ENCODE measurements at places on chromosomes 5 and 9. TPM values are rescaled to one million over a fixed set of nuclear protein-coding genes. Genes with fewer than 3 reads are reported as not detected.

DNA sequence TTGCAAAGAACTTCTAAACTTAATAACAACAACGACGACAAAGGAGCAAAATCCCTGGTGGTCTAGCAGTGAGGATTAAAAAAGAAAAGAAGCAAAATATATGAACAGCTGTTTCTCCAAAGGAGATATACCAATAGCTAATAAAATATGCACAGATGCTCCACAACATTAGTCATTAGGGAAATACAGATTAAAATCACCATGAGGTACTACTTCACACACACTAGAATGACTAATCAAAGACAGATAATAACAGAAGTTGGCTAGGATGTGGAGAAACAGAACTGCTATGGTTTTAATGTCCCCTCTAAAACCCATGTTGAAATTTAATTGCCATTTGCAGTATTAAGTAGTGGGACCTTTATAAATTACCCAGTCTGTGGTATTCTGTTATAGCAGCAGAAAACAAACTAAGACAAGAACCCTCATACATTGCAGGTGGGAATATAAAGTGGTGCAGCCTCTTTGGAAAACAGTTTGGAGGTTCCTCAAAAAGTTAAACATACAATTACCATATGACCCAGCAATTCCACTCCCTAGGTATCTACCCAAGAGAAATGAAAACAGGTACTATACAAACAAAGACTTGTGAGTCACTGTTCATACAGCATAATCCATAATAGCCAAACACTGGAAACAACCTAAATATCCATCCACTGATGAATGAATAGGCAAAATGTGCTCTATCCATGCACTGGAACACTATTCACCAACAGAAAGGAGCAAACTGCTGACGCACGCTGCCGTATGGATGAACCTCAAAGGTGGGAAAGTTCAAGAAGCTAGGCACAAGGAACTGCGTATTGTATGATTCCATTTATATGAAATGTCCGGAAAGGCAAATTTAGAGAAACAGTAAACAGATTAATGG, 11.4 kb upstream of the DUSP1 start:
- no peak for DNase-seq

- DNase-seq = no peak
Observed at GRCh38 chr9:122941582-122942234, 888 bp downstream of the RABGAP1 start.

DNA sequence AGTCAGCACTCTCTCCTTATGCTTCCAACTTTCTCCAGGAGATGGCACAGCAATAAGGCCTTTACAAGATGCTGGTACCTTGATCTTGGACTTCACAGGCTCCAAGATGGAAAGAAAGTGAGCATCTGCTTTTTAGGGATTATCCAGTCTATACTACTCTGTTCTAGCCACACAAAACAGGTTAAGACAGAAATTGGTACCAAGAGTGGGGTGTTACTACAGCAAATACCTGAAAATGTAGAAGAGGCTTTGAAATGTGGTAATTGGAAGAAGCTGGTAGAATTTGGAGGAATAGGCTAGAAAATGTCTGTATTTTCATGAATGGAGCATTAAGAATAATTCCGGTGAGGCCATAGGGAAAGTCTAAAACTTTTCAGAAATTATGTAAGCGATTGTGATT, 484.8 kb upstream of the GRIA1 start:
- no peak for DNase-seq

DNA sequence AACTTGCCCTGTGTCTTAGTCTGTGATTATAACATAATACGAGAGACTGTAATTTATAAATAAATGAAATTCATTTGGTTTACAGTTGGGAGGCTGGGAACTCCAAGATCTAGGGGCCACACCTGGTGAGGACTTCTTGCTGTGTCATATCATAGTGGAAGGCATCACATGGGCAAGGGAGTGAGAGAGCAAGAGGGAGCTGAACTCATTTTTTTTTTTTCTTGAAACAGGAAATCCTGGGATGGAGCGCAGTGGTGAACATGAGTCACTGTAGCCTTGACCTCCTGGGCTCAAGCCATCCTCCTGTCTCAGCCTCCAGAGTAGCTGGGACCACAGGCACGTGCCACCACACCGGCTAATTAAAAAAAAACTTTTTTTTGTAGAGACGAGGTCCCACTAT, 7.2 kb downstream of the MLANA start:
- no peak for DNase-seq

DNA sequence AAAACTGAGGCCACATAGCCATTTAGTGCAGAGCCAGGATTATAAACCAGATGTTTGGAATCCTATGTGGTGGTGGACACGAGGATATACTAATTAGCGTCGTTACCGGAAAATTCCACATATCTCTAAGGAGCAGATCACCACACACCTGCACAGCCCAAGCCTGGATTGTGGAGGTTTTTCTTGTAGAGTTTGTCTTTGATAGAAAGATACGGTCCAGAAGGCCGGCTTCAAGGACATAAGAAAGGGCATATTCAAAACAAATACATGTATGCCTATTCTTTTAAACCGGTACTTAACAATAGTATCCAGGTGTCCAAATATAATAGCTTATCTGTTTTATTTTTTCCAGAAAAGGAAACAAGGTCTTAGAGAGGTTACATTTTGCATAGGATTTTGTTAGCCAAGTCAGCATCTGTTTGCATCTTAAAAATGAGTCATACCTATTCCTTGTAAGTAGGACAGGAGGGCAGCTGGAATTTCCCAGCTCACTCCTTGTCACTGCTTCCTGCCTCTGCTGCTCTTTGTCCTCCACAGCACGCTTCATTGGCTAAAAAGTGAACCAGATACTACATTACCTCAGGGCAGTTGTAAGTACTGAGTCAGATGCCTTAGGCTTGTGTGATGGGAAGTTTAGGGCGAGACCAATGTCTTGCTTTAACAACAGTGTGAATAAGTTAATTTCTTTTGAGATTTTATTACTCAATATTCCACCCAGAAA, 3.6 kb downstream of the TMC1 start:
- DNase-seq = no peak

The TPPP gene
- total RNA-seq = 2.6 TPM

The PRR16 gene
- not detected for total RNA-seq

The MAMDC2 gene
- 0.60 TPM for total RNA-seq

DNA sequence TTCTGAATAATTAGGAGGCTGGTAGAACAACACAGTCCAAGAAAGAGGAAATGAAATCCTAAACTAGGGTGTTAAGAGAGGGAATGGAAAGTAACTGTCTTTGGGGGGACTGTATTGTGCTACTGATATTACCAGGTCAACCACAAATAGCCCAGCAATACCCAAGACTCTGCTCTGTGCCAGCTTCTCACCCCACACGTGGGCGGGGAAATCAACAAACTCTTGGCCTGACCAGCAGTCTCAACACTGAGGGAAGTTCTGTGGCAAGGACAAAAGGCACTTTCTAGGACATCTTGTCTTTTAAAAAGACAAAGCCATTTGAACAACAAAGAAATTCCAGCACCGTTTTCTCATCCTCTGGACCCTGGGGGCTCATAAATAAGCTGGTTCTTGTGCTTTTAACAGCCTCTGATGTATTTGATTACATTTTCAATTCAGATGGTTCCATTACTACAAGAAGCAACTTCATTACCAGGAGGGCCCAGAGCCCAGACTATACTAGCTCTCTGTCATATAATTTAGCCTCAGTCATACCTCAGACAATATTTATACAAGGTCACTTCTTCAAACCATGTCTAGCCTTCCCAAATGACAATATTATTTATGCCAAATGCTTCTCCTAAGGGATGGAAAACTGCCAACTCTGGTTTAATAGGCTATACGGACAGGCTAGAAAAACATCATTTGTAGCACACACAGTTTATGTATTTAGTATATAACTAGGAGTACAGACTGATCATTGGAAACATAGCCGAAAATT, 297.8 kb downstream of the CWC27 start:
- DNase-seq = no peak

The DDX4 gene
- total RNA-seq = not detected

The IL6ST gene
- 51.2 TPM for total RNA-seq

GRCh38 chr9:34985311-34985899, 4.1 kb upstream of the DNAJB5 start:
- DNase-seq = peak; percentile 66

GRCh38 chr9:137352511-137353222, 50.6 kb upstream of the NRARP start:
- no peak for DNase-seq

DNA sequence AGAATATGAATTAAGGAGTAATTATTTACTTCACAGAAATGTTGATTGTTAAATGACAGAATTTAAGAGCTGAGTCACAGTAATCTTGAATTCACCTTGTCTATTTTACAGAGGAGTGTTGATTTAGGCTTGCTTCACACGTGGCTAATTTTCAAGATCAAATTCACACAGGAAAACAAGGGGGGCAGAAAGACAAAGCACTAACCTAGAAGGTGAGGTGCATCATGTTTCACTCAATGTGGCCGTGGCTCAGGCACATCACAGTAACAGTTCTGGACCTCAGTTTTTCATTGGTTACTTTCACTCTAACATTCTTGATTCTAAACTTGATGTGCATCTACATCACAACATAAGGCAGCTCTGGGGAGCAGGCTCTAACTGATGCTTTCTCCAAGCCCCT, 69.6 kb upstream of the GNAQ start:
- DNase-seq = no peak

DNA sequence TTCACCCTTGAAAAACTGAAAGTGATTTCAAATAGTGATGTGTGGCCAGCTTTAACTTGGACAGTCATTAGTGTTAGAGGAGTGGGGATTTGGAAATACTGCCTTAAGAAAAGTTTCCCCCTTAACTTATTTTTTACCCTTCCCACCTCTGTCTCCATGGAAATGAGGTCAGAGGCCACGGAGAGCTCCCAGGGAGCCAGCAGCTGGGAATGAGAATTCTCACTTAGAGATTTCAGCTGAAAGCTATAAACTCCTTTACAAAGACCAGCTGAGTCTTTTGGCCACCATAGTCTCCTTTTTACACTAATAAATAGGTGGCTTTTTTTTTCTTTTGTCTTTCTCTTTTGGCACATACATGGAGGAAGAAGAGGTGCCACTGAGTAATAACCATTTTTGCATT, 45.7 kb upstream of the PIK3R1 start:
- no peak for DNase-seq

The INSL6 gene
- not detected for total RNA-seq

- DNase-seq = no peak
Observed at GRCh38 chr9:136108648-136109266, 9.9 kb downstream of the TMEM250 start.

The RETREG1 gene
- 8.0 TPM for total RNA-seq

DNA sequence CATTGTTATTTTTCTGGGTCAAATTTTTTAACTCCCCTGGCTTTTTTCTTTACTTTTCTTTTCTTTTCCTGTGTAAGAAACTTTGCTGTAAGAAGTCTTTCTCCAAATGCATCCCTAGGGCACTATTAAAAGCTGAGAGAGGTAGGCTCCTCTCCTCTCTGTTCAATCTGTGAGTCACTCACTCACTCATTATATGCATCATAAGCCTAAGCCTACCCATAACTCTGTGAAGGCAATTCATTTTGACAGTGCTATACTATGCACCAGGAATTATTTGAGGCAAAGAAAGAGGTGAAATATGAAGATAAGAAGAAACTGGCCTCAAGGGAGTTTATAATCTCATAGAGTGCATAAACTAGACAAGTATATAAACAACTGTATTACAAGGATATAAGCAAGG, 67.9 kb upstream of the PRR16 start:
- no peak for DNase-seq

- DNase-seq = no peak
Observed at GRCh38 chr5:6431214-6432195, 17.2 kb upstream of the UBE2QL1 start.

The IRX1 gene
- 2.4 TPM for total RNA-seq

- DNase-seq = no peak
Observed at GRCh38 chr5:154714266-154714986, 40.8 kb upstream of the LARP1 start.

DNA sequence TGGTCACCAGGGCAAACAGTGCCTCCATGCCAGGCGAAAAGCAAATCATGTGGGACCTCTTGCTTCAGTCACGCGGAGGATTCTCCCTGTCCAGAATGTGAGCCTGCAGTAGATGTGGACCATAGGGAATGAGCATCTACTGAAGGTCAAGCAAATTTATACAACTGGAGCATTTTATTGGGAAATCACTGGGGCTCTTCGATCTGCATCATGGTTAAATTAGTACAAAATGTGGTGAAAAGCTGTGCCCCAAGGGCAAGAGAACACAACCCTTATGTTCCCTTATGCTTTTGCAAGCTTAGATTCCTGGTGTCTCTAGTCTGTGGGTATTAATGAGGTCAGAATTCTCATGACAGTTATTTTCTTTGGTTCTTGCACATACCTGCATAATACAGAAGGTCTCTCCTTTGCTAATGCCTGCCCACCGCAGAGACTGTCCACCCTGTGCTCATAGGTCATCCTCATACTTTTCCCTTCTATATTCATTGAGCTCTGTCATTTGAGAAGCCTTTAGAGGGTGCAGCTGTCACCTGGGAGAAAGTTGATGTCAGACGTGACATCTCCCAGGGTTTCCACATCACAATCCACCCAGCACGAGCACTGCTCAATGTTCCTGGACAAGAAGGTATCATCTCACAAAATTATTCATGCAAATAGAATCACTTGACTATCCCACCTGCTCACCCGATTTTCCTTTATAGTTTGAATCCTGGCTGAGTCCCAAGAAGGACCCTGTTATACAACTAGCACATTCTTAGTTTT, 111.7 kb downstream of the NXNL2 start:
- DNase-seq = no peak

The WDR38 gene
- not detected for total RNA-seq

The KIF4B gene
- total RNA-seq = not detected

DNA sequence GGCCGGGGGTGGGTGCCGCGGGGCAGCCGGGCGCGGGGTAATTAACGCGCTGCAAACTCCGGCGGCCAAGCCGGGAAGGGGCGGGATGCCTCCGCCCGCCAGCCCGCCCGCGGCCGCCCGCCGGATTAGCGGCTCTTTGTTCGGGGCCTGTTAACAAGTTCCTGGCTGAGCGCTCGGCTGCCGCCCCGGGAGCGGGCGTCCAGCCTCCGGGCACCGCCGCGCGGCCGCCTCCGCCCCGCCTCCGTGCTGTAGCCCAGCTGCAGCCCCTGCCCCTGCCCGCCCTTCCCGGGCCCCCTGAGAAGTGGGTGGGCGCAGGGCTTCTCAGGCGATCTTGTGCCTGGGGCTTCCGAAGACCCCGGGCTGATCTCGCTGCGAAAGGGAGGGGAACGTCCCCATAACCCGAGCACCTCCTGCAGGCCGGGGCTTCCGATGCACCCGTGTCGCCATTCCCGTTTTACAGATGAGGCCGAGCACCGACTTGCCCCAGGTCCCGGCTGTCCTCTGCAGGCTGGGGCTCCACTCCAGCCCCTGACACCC, 7.5 kb downstream of the UNC5A start:
- no peak for DNase-seq

DNA sequence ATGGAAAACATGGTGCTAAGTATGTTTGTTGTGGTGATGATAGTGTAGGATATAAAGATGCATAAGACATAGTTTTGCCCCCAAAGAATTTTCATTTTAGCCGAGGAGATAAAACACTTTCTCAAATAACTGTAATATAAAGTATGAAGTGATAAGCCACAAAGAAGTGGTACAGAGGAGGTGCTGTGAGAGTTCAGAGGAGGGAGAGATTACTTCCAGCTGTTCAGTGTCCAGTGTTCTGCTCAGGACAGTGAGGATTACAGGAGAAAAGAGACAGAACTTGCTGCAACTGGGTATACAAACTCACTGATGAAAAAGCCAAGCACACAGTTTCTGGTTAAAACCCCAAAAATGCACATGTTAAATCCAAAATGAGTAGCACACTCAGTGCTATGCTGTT, 309.3 kb downstream of the KIAA0825 start:
- DNase-seq = no peak

- no peak for DNase-seq
Observed at GRCh38 chr5:135642488-135642870, 63.7 kb upstream of the CXCL14 start.
